ENCODE measurements at places on chromosomes 2 and 18. TPM values are rescaled to one million over a fixed set of nuclear protein-coding genes. Genes with fewer than 3 reads are reported as not detected.

DNA sequence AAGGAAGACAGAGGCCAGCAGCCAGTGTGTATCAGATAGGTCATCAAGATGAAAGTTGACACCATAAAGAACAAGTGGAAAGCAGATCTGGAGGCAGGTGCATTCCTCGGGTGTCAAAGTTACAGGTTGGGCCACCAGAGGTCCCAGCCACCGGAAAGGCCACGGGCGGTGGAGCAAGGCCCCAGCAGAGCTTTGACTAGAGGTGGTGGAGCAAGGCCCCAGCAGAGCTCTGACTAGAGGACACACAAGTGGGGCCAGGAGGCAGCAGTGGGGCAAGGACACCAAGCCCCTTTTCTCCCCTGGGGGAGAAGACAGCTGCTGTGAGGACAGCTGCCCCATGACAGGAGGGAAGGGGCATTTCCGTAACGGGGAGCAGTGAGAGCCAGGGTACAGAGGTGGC lies 115.1 kb downstream of the GYPC start:
- no peak for DNase-seq

GRCh38 chr2:39893616-39894015 lies 114.6 kb upstream of the THUMPD2 start:
- no peak for DNase-seq

- DNase-seq, result no peak
Observed at GRCh38 chr2:19796035-19796695, 105.6 kb downstream of the TTC32 start.

SNORC gene
- total RNA-seq, result 4.2 TPM

DNA sequence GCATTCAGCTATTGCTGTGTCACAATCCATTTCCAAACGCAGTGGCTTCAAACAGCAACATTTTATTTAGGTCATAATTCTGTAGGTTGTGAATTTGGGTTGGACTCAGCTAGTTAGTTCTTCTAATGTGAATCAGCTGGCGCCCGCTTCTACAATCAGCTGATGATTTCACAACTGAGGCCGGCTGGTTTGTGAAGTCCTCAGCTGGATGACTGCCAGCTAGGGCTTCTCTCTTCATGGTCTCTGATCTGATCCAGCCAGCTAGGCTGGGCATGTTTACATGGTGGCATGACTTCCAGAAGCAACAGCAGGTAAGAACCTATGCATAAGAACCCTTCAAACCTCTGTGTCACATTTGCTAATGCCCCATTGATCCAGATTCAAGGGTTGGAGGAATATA lies 172.0 kb downstream of the SLC4A10 start:
- no peak for DNase-seq

EFEMP1 gene
- total RNA-seq, result 25.0 TPM

ALPG gene
- total RNA-seq, result not detected

- no peak for DNase-seq
Observed at GRCh38 chr2:8232871-8233270, 449.0 kb upstream of the ID2 start.

GRCh38 chr2:86596118-86596517 lies 27.5 kb downstream of the RNF103 start:
- no peak for DNase-seq

DNA sequence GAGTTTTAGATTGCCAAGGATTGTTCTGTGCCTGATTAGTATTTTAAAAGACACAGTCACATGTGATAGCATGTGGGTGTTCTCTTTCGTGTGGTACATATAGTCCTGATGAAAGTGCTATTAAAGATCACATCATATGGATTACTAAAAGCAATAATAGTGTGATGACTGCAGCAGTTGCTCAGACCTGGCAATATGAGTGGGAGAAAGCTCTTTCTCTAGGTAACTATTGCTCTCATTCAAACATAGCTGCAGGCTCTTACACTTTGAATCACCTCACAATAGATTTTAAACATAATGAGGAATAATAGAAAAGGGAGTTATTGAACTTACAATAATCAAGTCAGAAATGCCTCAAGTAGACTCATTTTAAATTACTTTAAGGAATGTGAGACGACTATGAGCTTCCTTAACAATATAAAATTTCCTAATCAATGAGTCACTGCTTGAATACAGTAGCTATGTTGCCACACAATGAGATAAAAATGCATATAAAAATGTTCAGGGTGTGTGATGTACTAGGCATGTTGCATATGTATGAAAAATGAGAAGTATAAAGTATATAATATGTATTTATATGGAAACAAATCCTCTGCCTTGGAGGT lies 452.1 kb downstream of the TMX3 start:
- DNase-seq, result no peak

GRCh38 chr2:233100192-233100998 lies 40.3 kb downstream of the INPP5D start:
- no peak for DNase-seq

DNA sequence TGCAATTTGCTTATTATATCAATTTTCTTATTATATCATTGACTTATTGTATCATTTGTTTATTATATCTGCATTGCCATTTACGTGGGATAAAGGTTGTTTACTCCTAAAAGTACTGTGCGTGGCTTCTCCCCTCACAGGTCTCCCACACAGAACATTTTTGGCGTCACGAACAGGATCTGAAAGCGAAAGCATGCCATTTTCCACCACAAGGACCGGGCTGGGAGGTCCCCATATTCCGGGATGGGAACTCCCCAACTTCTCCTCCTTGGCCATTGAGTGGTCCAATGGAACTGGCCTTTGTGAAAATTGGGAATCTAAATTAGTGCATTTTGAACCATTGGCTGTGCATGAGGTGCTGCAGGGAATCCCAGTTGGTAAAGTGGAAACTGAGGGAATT lies 4.8 kb upstream of the DSG2 start:
- DNase-seq, result no peak

GAREM1 gene
- 12.9 TPM for total RNA-seq

- no peak for DNase-seq
Observed at GRCh38 chr2:128777196-128778035, 458.7 kb upstream of the HS6ST1 start.

Data from cerebellum (tissue), 4 donors.